Renal pelvis (tissue), 12 donors: ENCODE measurements at places on chromosomes 12 and 14.

DNA sequence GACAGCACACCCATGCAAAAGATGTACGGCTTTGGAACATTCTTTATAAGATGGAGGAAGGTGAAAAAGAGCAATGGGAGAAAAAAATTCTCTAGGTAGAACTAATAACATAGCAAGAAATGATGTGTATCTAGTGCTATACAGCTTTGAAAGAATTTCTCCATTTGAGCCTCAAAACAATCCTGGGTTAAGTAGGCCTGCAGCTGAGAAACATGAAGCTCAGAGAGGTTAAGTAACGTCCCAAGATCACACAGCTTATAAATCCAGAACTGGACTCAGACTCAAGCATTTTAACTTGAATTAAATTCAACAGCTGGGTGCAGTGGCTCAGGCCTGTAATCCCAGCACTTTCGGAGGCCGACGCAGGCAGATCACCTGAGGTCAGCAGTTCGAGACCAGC lies 32.9 kb downstream of the TTC7B start:
- no peak for DNase-seq

DNA sequence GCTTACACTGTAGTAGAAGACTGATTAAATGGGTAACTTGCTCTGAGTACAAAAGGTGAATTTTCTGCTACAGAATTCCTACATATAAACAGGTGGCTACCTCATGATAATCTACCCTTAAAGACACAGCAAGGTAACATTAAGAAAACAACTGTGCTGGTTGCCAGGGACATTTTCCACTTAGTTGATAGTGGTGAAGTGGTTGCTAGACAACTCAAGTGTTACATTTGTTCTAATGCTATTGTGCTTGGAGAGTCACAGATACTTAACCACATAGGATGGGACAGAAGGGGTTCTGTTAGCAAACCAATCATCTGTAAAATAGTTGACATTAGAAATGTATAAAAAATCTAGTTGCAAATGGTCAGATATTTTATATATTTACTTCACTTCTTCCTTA lies 870.3 kb upstream of the SEL1L start:
- DNase-seq: no peak

GRCh38 chr14:20512177-20512905 lies 7.0 kb downstream of the RNASE10 start:
- DNase-seq: no peak

GRCh38 chr14:104746934-104747481 lies 5.9 kb upstream of the SIVA1 start:
- no peak for DNase-seq

GRCh38 chr12:3289702-3290101 lies 201.3 kb upstream of the PRMT8 start:
- no peak for DNase-seq

DNA sequence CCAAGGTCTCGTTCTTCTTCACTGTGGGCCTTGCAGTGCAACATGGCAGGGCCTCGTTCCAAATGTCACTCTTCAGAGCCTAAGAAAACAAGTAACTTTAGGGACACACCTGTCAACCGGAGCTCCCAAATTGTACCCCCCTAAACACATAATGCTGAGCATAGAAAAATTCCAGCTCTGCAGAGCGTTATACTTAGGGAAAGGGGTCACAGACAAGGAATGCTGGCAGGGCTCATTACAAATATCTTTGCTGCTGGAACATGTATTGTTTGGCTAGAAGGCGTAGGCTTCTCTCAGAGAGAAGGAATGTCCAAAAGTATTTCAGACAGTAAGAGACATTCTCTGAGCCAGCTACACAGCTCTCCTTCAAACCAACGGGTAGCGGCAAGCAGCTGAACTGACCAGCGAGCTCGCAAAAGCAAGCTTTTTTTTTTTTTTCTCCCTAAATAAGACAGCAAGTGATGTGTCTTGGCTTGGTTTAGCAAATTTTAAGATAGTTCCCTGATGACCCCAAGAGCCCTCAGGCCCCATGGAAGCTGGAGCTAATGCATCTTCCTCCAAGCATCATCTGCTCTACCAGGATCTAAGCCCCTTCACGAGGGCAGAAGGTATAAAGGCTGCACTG lies 24.5 kb downstream of the SSH1 start:
- DNase-seq: no peak

GRCh38 chr12:10717410-10717809 lies 5.7 kb downstream of the YBX3 start:
- no peak for DNase-seq

- no peak for DNase-seq
Observed at GRCh38 chr12:71135812-71136176, 22.0 kb downstream of the TSPAN8 start.

GRCh38 chr12:117188961-117189724 lies 1.1 kb downstream of the FBXO21 start:
- DNase-seq: no peak

GRCh38 chr12:101620762-101621133 lies 26.0 kb downstream of the MYBPC1 start:
- no peak for DNase-seq
